ENCODE measurements at places on chromosomes 16 and 17. TPM values are rescaled to one million over a fixed set of nuclear protein-coding genes. Genes with fewer than 3 reads are reported as not detected.

- H3K36me3 ChIP-seq = peaks cover 7% of the 10 kb centered on the region
- H3K4me1 ChIP-seq = peaks cover 27% of the 10 kb centered on the region
- no peak for DNase-seq
- no peaks in the 10 kb centered on the region for H3K27me3 ChIP-seq
- H3K4me3 ChIP-seq = no peak overlapping the region
Observed at GRCh38 chr17:2924211-2924610, 128.0 kb downstream of the RAP1GAP2 start.

- H3K27ac ChIP-seq = no peak overlapping the region
- no peaks in the 10 kb centered on the region for H3K36me3 ChIP-seq
- DNase-seq = no peak
- no peak overlapping the region for H3K4me3 ChIP-seq
- H3K4me1 ChIP-seq = no peaks in the 10 kb centered on the region
Observed at GRCh38 chr16:6032438-6032837, 934.8 kb upstream of the EEF2KMT start.

DNA sequence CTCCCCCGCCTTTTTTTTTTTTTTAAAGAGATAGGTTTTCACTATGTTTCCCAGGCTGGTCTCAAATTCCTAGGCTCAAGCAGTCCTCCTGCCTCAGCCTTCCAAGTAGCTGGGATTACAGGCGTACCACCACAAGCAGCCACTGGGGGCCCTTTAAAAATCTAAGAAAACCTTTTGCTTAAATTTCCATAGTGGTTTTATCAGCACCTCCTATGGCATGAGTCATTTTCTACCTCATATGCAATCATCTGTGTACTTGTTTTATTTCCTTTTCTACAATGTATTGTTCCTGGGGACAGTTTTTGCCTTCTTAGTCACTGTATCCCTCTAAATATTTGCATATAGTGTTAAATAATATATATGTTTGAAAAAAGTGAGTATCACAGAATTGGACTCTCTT lies 29.2 kb downstream of the GNA13 start:
- H3K4me1 ChIP-seq = peaks cover 64% of the 10 kb centered on the region
- peaks cover 2% of the 10 kb centered on the region for H3K36me3 ChIP-seq
- H3K4me3 ChIP-seq = peak overlapping the region; percentile 85
- DNase-seq = no peak
- no peaks in the 10 kb centered on the region for H3K27me3 ChIP-seq
- H3K27ac ChIP-seq = peak overlapping the region; percentile 95

DNA sequence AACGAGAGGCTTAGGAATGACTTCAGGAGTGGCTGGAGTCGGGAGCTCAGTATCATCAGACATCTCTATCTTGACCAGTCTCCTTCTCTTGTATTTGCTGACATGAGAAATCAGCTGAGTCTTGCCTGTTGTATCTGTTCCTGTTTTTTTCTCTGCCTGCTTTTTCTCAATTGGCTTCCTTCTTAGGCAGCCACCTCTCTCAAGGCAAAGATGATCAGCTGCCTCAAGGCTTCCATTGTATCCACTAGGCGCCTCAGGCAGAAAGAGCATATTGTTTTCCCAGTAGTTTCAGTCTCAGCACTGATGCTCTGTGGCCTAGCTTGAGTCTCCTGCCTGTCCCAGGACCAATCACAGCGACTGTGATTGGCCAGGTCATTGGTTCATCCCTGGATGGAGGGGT lies 306.2 kb downstream of the CPPED1 start:
- no peak overlapping the region for H3K27ac ChIP-seq
- H3K36me3 ChIP-seq = peaks cover 5% of the 10 kb centered on the region
- no peak overlapping the region for H3K4me3 ChIP-seq
- peaks cover 22% of the 10 kb centered on the region for H3K4me1 ChIP-seq

DNA sequence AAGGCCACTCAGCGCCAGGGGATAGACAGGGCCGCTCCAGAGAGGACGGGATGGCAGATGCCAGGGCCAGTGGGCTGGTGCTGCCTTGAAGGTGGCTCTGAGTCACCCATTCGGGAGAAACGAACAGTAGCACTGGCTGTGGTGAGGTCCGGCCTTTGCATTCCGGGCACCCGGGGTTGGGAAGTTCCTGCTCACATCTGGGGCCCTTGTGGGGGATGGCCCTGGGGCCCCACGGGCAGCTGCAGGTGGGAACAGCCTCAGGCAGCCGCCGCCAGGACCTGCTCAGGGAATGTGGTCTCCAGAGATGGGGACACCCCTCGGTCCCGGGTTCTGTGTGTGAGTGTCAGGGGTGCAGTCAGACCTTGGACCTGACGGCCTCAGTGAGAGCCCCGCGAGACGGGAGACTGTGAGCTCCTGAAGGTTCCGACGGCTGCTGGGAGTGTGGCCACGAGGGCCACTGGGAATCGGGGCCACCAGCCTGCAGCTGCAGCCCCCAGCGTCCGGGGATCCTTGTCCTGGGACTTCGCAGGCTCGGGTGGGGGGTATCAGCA lies 1.4 kb downstream of the CBFA2T3 start:
- H3K27me3 ChIP-seq = peaks cover 54% of the 10 kb centered on the region
- H3K36me3 ChIP-seq = peaks cover 3% of the 10 kb centered on the region
- no peak for DNase-seq
- H3K27ac ChIP-seq = no peak overlapping the region

DNA sequence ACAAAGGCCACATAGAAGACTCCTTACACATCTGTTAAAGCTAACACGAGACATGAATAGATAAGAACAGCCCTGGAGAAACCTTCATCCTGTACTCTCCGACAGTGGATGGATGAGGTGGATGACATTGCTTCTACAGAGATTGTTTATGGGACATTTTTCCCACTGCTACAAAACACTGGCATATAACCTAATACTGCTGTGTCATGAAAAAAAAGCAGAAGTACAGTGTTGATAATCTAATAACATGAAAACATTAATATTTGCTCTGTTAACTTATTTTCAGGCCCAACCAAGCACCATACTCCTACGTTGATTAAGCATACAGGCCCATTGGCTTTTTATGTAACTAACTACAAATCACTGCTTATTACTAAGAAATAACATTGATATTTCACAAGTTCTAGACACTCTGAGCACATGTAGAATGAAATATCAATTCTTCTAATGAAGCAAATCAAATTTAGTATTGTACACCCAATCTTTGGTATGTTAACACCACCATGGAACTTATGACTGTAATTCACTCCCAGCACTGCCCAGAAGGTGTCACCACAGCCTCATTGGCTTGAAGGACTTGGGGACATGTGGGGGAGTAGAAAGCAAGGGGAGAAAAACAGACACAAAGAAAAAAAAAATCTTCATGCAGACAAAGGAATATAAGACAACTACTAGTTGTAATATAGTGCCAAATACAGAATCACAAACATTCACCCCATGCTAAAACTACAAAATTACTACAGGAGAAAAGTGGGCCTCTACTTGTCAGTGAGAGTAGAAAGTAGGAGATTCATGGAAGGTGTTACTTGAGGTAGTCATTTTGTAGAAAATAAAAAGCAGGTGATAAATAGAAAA lies 330.0 kb upstream of the PMFBP1 start:
- no peak for DNase-seq
- H3K27me3 ChIP-seq = no peaks in the 10 kb centered on the region
- no peaks in the 10 kb centered on the region for H3K36me3 ChIP-seq
- H3K4me3 ChIP-seq = no peak overlapping the region

- H3K36me3 ChIP-seq = peaks cover 4% of the 10 kb centered on the region
- DNase-seq = no peak
- peak overlapping the region; percentile 21 for H3K27ac ChIP-seq
- no peak overlapping the region for H3K4me3 ChIP-seq
- no peaks in the 10 kb centered on the region for H3K27me3 ChIP-seq
Observed at GRCh38 chr17:42591411-42591810, 13.9 kb upstream of the PSMC3IP start.

GRCh38 chr16:57630931-57631845 lies 2.8 kb downstream of the ADGRG1 start:
- H3K4me3 ChIP-seq = no peak overlapping the region
- DNase-seq = no peak
- H3K4me1 ChIP-seq = peaks cover 13% of the 10 kb centered on the region
- no peak overlapping the region for H3K27ac ChIP-seq
- peaks cover 47% of the 10 kb centered on the region for H3K27me3 ChIP-seq

GRCh38 chr17:66455060-66455459 lies 152.6 kb downstream of the PRKCA start:
- H3K27me3 ChIP-seq = no peaks in the 10 kb centered on the region
- H3K4me3 ChIP-seq = no peak overlapping the region
- peaks cover 2% of the 10 kb centered on the region for H3K36me3 ChIP-seq
- H3K27ac ChIP-seq = no peak overlapping the region
- DNase-seq = no peak

- no peak for DNase-seq
- no peaks in the 10 kb centered on the region for H3K36me3 ChIP-seq
- peak overlapping the region; percentile 94 for H3K4me3 ChIP-seq
- H3K4me1 ChIP-seq = peaks cover 39% of the 10 kb centered on the region
- H3K27ac ChIP-seq = peak overlapping the region; percentile 67
- no peaks in the 10 kb centered on the region for H3K27me3 ChIP-seq
Observed at GRCh38 chr17:76241691-76242255, 1.5 kb upstream of the RNF157 start.

DNA sequence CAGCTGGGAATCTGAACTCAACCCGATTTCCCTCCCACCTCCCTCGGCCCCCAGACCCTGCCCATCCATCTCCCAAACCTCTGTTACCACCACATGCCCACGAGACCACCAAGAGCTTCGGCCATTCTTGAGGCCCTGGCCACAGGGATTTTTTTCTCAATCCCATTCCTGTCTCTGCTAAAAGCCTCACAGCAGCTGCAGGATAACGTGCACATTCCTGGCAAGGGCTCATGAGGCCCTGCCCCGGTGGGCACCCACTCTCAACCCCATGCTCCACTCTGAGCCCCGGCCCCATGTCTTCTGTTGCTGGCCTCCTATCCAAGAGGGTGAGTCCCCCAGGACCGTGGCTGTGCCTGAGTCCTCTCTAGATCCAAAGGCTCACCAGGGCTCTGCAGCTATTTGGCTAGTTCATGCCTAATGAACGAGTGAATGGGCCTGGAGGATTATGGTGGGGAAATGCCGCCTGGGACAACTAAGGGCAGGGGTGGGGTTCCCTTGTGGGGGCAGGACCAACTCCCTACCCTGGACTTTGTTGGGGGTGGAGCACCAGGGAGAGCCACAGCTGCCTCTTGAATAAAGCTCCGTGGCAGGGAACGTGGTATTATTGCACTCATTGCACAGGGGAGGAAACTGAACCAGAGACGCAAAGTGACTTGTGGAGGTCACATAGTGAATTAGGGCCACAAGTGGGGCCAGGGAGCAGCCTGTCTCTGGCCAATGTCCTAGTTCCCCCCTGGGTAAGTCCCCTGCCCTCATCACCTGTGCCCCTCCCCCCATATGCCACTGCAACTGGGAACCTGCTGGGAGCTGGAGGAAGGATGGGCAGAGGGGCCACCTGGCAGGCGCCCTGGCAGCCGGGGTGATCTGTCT lies 113.8 kb upstream of the SMURF2 start:
- H3K36me3 ChIP-seq = peaks cover 2% of the 10 kb centered on the region
- peaks cover 19% of the 10 kb centered on the region for H3K4me1 ChIP-seq

The PLXDC1 gene
- total RNA-seq = 7.5 TPM

The TSPAN10 gene
- total RNA-seq = not detected
